ENCODE measurements at places on chromosomes 12 and 14.

DNA sequence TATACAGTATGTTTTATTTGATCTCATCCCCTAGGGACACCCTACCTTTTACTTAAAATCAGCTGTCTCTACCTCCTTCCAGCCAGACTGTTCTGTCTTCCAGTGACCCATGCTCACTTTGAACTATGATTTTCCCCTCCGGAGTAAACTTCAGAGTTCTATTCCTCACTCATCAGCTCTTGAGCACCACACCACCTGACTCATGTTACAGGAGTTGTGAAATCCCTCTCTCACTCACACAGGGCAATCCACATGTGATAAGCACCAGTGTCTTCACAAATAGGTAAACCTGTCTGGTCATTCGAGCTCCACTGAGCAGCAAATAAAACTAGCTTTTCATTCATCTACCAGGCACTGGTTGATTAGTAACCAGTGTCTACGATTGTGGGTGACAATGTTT is 177.3 kb upstream of the BMP4 start:
- DNase-seq: no peak

GRCh38 chr14:24844011-24844410 is 205.9 kb downstream of the STXBP6 start:
- no peak for DNase-seq

DNA sequence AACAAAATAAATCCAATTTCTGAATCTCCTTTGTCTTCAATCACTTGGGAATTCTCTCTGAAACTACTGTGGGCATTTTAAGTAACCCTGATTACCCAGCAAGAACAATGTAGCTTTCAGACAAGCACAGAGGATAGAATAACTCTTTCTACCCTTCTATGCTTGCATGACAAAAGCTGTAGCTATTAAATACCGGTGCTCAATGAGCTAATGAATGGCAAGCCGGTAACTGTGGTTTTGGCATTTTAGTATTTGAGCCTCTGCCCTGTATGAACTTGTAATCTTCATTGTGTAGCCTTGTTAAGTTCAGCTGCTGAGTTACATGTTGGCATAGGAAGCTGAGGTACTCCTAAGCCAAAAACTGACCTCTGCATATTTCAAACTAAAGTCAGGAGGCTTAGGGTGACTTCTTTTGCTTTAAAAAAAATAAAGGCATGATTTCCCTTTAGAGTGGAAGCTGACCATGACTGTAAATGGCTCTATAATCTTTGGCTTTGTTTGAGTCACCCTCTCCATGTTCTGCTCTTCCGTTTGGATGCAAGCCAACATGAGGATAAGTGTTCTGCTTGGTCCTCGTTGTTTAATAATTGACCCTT is 171.0 kb upstream of the HIF1A start:
- no peak for DNase-seq

DNA sequence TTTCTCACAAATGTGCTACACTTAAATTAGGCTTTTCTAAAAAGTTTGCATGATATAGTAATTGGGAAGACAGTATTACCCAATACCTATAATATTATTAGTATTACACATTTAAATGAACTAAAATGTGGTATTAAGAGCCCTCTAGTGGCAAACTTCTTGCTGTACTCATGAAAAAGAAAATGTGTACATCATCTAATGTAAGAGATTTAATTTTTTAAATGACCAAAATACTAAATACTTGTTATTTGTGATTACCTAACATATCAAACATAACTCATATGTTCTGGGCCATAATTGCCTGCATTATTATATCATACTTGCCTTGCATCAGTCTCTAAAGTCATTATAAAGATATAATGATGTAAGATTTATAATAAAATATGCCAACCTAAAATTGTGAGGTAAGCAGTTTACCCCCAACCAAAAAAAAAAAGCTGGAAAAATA is 64.2 kb downstream of the DNAI7 start:
- DNase-seq: peak; percentile 23

GRCh38 chr14:95034788-95035187 is 122.5 kb downstream of the DICER1 start:
- DNase-seq: no peak

GRCh38 chr12:68919581-68920239 is 13.3 kb downstream of the CPM start:
- DNase-seq: no peak

- DNase-seq: no peak
Measured at GRCh38 chr14:36454599-36455240, 65.3 kb downstream of the NKX2-1 start.

DNA sequence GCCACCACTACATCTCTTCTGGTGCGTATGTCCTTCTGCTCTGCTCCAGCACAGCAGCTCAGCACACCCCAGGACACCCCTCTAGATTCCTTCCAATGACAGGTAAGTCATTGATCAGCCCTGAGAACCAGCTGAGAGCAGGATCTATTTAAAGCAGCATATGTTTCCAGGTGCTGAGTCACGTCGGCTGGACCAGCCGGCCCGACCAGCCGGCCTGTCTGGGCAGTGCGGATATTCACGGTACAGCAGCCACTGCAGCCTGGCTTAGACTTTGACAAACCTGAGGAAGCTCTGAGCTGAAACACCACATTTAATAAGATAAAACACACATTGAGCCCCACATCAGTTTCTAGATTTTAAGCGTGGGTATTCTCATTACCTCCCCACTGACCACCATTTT is 31.8 kb upstream of the RPH3A start:
- DNase-seq: no peak

- no peak for DNase-seq
Measured at GRCh38 chr14:91338379-91338778, 79.2 kb downstream of the CCDC88C start.
